Occipital lobe (tissue), 3 donors: ENCODE measurements at places on chromosomes 5 and 9.

DNA sequence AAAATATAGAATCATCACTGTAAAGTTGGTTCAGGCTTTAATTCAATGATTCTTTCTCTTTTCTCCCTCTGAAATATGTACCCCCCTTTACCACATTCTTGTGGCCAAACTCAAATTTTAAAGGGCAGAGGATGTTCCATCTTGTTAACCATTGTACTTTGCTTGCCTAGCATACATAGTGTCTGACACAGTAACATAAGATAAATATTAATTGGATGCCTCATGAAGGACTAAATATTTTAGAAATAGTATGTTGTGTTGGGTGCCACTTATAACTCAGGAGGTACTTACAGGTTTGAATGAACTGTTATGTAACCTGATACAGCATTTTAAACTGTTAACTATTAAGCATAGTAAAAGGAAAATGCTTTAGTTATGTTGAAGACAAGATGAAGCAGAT is 71.5 kb downstream of the NIPBL start:
- no peak for DNase-seq

- peak; percentile 10 for DNase-seq
Observed at GRCh38 chr9:74777136-74777879, 110.4 kb downstream of the TRPM6 start.

- DNase-seq: no peak
Observed at GRCh38 chr5:120055858-120056257, 408.2 kb upstream of the PRR16 start.

- DNase-seq: no peak
Observed at GRCh38 chr5:10363519-10364185, 10.2 kb downstream of the MARCHF6 start.

GRCh38 chr5:160792732-160793529 is 59.1 kb downstream of the ATP10B start:
- no peak for DNase-seq

DNA sequence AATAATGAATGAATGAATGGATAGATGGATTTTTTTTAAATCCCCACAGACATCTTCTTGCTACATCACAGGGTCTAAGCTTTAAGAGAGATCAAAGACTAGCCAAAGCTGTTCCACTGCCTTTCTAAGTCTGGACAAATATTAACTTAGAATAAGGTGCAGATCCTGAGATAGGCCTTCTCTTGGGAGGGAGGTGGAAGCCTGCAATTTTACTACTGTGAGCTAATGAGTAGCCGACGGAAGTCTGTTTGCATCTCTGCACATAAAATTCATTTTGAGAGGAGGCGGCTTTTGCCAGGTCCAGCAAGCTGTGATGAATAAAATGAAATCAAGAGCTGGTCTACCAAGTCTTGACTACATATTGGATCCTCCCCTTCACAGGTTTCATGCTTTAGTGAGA is 484.9 kb downstream of the TMEM38B start:
- no peak for DNase-seq
